Myocyte (in vitro differentiated cells): ENCODE measurements at places on chromosomes 6 and 20. TPM values are rescaled to one million over a fixed set of nuclear protein-coding genes. Genes with fewer than 3 reads are reported as not detected.
A peak's percentile ranks its signal among the peaks of the same experiment; 100 is the strongest.

The PARD6B gene
- total RNA-seq = 0.19 and 0.47 TPM in 2 replicates

The RAMACL gene
- 0.43 TPM in 1 of 2 replicates, not detected in the other for total RNA-seq

- DNase-seq = no peak
Measured at GRCh38 chr6:35506536-35506935, 6.2 kb downstream of the TULP1 start.

GRCh38 chr6:156849806-156850205 is 72.6 kb downstream of the ARID1B start:
- no peak for DNase-seq

GRCh38 chr20:36742558-36742957 is 3.3 kb downstream of the NDRG3 start:
- no peak for DNase-seq

DNA sequence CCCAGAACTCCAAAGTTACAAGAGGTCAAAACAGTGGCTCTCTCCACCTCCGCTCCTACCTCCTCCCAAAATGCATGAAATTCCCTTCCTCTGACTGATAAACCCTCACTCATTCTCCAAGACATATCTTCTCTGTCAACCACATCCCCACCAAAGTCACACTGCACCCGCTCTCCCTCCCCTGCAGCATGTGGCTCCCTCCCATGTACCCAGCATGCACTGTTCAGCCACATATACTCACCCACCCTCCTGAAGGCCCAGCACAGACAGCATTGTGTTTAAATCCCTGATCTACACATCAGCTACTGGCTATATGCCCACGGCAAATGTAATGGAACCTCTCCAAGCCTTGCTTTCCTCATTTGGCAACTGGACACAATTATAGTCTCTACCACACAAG is 5.5 kb upstream of the POU5F1 start:
- DNase-seq = peak; percentile 97
